ENCODE measurements at places on chromosomes 13 and 19.

- no peak for DNase-seq
These were observed 13.8 kb downstream of the ZNF579 start for GRCh38 chr19:55566823-55567222.

- DNase-seq, result no peak
These were observed 102.7 kb downstream of the RAB20 start for GRCh38 chr13:110458594-110459365.

- no peak for DNase-seq
These were observed 9.2 kb downstream of the NTN5 start for GRCh38 chr19:48663667-48664066.

- DNase-seq, result no peak
These were observed 302.5 kb downstream of the ZNF536 start for GRCh38 chr19:30674656-30675055.

DNA sequence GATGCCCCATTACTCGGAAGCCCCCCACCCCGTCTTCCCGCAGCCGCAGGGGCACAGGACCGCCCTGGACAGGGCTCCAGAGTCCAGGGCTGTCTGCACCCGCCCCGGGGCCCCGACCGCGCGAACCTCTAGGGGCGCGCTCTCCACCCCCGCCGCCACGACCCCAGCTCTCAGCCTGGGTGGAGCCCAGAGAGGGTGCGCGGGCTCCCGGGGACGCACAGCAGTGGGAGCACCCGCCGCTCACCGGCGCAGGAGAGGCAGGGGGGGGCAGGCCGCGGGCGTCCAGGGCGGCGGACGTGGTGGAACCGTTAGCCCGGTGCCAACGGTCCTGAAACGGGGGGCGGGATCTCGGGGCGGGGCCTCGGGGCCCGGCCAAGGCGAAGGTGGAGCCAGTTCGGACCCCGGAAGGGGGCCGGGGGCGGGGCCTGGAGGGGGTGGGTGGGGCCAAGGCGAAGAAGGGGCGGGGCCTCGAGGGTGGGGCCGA, at the start of gene ATP8B3:
Gene ATP8B3 (minus strand): TSS at position 335 of the 484 bp plus-strand sequence. CDS start 540 bp downstream, outside the sequence.
- DNase-seq, result no peak

GRCh38 chr19:2770055-2771013, 12.7 kb downstream of the SGTA start:
- peak; percentile 74 for DNase-seq

GRCh38 chr13:33838647-33839046, 20.7 kb downstream of the RFC3 start:
- peak; percentile 45 for DNase-seq

DNA sequence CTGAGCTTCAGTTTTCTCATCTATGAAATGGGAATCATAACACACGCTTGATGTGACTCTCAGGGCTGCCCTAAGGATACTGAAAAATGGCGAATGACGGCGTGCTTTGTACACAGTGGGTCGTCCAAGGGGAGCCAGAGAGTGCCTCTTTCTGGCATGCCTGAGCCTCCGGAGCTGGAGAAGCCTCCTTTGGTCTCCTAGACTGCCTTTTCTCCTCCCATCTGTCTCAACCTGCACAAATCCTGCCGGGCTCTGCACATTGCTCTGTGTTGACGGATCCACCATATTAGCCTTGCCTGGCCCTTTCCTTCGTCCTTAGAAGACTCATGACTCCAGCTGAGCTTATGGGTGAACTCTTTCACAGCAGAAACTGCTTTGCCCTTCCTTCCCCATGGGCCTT, 220.9 kb downstream of the TSHZ3 start:
- DNase-seq, result no peak

DNA sequence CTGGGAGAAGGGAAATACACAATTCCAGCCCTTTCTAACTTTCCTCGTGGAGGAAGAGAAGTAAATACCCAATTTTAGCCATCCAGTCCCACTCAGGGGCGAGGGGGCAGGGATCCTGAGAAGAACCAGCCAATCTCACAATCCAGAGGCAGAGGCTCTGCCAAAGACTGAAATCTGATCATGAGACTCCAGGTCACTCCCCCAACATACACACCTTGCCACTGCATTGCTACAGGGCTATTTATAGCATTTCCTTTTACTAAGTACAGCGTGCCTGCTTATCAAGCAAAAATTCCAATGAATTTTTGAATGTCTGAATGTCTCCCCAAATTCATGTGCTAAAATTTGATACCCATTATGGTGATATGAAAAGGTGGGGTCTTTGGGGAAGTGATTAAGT, 1687.5 kb downstream of the EFNB2 start:
- DNase-seq, result no peak

GRCh38 chr19:49782515-49782914, 15.7 kb downstream of the AP2A1 start:
- no peak for DNase-seq

DNA sequence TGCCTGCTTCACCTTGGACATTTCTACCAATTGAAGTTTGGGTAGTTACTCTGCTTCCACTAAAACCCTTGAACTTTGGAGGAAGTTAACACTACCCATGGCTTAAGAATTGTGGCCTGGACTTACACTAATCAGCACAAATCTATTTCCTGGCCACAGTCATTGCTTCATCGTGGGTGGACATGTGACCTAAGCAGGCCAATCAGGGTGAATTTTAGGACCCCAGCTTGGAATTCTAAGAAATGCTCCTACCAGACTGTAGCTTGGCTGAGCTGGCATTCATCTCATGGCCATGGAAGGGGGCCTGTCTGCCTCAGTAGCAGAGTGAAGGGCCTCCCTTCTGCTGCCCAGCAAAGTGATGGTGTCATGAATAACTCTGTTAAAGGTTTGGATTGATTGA, 58.3 kb upstream of the SLC15A1 start:
- DNase-seq, result no peak

DNA sequence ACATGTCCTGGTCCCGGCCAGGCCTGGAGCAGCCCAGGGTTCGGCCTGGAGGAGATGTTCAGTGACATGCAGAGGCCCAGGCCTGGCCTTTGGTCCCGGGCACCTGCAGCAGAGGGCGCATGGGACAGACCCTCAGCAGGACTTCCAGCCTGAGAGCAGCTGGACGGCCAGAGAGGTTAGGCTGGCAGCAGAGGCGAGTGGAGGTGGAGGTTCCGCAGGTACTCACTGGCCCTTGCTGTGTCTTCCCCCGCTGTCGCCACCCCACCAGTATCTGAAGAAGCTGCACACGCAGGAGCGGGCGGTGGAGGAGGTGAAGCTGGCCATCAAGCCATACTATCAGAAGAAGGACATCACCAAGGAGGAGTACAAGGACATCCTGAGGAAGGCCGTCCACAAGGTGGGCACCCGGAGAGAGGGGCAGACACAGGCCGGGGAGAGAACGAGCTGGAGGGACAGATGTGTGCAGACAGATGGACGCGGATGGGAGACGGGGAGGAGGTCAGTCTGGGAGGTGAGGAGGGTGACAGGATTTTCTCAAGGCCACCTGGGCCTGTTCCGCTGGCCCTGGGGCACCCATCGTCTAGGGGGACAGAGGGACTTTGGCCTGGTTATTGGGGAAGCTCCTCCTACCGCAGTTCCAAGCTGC, 8.0 kb downstream of the IRF3 start:
- no peak for DNase-seq

DNA sequence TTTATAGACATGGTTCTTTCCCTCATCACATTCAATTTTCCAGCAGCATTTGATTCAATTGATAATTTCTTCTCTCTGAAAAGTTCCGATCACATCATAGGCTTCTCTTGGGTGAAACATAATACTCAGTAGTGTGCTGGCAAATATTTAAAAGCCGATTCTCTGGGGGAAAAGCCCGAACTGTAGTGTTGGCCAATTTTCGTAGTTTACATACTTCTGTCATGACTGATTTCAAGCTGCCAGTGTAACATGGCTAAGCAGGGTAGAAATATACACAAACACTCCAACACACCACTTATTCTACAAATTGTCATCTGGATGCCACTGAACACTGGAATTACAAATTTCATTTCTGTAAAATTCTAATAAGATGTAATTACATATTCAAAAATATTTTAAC, 56.1 kb upstream of the FREM2 start:
- DNase-seq, result peak; percentile 51

GRCh38 chr19:32813862-32814425, 55.6 kb downstream of the SLC7A9 start:
- DNase-seq, result no peak

GRCh38 chr13:101695870-101696516, 243.5 kb downstream of the ITGBL1 start:
- DNase-seq, result no peak

- DNase-seq, result no peak
These were observed 109.5 kb upstream of the SPATA13 start for GRCh38 chr13:24050796-24051715.

DNA sequence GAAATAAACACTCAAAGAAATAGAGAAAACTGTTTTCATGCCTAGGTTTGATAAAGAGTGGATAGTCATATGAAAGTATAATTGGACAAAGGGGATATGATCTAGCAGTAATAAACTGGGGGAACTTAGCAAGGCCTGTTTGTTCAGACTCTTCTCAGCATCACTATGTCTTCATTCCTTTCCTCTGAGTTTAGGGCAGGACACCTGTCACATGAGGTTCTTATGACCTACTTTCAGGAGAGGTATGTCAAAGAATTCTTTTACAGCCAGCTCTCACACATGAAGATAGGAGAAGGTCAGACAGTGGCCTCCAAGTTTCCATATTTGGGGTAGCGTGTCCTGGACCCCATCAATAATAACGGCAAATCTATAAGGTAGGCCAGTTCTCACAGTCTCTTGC, 11.4 kb upstream of the RFXAP start:
- no peak for DNase-seq

DNA sequence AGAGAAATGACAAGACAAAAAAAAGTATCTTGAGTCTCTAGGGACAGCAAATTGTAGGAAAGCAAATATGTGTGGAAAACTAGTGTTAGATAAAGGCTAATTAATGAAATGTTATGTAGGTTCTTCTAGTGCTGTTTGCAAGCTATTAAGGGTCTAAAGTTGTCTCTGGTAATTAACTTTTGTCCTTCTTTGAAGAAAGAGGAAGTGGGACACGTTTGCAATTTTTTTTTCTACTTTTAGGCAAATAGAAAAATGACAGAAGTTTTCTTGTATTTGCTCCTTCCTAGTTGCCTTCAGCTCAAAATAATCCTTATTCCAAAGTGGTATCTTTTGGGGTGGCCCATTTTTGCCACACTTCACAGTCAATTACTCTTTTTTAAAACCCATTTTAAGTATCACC, 1877.7 kb upstream of the PRR20A start:
- no peak for DNase-seq

- no peak for DNase-seq
These were observed 30.4 kb upstream of the SPATA13 start for GRCh38 chr13:24129914-24130774.

GRCh38 chr13:94525781-94526180, 46.3 kb upstream of the DCT start:
- DNase-seq, result no peak

- DNase-seq, result no peak
These were observed 10.7 kb downstream of the TM6SF2 start for GRCh38 chr19:19262190-19263057.

- DNase-seq, result no peak
These were observed 124.1 kb upstream of the UQCRFS1 start for GRCh38 chr19:29337029-29337428.

- DNase-seq, result peak; percentile 58
These were observed 26.8 kb upstream of the ACOD1 start for GRCh38 chr13:76921516-76921915.

DNA sequence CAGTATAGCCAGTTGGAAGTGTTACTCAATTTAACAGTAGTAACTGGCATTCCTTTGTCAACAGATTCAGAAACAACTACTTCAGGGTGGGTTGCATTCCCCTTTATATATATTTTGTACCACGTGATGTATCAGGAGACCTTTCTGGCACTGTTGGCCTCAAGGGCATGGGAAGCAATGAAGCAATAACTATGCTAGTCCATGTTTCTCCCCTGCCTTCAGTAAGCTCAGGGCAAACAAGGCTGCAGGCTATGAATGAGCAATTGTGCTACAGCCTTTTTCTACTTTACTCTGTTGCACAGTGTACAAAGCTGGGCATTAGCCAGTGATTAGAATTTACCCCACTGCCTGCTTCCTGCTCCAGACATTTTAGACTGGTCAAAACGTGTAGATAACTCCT, 348.8 kb downstream of the GPC5 start:
- no peak for DNase-seq

DNA sequence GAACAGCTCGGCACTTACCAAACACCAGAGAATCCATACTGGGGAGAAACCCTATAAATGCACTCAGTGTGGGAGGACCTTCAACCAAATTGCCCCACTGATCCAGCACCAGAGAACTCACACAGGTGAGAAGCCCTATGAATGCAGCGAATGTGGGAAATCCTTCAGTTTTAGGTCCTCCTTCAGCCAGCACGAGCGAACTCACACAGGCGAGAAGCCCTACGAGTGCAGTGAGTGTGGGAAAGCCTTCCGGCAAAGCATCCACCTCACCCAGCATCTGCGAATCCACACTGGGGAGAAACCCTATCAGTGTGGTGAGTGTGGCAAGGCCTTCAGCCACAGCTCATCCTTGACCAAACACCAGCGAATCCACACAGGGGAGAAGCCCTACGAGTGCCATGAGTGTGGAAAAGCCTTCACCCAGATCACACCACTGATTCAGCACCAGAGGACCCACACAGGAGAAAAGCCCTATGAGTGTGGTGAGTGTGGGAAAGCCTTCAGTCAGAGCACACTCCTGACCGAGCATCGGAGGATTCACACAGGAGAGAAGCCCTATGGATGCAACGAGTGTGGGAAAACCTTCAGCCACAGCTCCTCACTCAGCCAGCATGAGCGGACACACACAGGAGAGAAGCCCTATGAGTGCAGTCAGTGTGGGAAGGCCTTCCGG, 8.3 kb downstream of the ZNF135 start:
- no peak for DNase-seq

DNA sequence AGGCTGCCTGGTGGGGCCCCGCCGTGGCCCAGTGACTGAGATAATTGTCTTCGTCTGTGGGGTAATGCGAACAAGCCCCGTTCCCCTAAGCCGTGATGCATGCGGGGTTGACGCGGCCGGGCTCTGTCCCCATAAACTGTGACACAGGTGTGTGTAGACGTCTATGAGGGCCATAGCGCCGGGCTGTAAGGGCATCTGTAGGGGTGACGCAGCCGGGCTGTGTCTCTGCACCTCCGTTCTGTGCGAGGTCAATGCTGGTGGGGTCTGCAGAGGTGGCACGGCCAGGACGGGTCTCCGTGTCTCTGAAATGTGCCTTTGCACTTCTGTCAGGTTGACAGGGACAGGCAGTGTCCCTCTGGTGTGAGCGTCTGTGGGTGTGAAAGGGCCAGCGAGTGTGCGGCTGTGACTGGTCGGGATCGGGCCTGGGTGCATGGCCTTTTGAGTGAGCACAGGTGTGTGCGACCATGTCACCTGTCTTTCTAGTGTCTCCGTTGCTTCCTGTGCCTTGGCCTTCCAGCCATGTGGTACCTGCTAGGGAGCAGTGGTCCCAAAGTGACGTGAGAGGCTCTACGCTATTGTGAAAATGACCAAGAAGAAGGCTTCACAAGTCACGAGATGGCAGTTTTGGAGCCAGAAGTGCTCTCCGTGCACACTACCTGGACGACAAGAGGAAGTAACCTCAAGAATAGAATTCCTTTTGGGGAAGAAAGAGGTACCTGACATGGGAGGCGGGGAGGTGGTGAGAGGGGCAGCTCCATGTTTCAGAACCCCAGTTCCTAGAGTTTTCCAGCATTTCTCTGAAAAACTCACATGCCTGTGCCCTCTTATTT, 16.4 kb upstream of the ZNF331 start:
- DNase-seq, result no peak
